Articular chondrocyte of knee joint (primary cell): ENCODE measurements at places on chromosomes 11 and 22. TPM values are rescaled to one million over a fixed set of nuclear protein-coding genes. Genes with fewer than 3 reads are reported as not detected.

ADM2 gene
- total RNA-seq: 3.0 and 4.4 TPM in 2 replicates

SCUBE1 gene
- total RNA-seq: 5.0 and 7.4 TPM in 2 replicates

STX5 gene
- total RNA-seq: 35.0 and 37.1 TPM in 2 replicates

GPHA2 gene
- not detected in 2 replicates for total RNA-seq

C22orf42 gene
- not detected in 2 replicates for total RNA-seq

CEP126 gene
- 14.0 and 17.4 TPM in 2 replicates for total RNA-seq

MMP1 gene
- 13.7 and 21.8 TPM in 2 replicates for total RNA-seq

MS4A4E gene
- total RNA-seq: not detected in 2 replicates

RASGRP2 gene
- total RNA-seq: 0.13 TPM in 1 of 2 replicates, not detected in the other

PYGM gene
- total RNA-seq: 0.32 and 0.39 TPM in 2 replicates

CKAP5 gene
- 59.3 and 74.0 TPM in 2 replicates for total RNA-seq

CDC42BPG gene
- under 0.01 TPM in 2 replicates for total RNA-seq

CHADL gene
- 0.78 and 1.5 TPM in 2 replicates for total RNA-seq

OAF gene
- 21.4 and 28.5 TPM in 2 replicates for total RNA-seq

YAP1 gene
- total RNA-seq: 171 and 172 TPM in 2 replicates

ZNF215 gene
- 3.4 and 3.9 TPM in 2 replicates for total RNA-seq

TEF gene
- total RNA-seq: 9.5 and 10.6 TPM in 2 replicates

ARVCF gene
- total RNA-seq: 21.4 and 25.2 TPM in 2 replicates

GRAMD4 gene
- total RNA-seq: 17.9 and 18.6 TPM in 2 replicates

DNAJB7 gene
- 0.11 TPM in 1 of 2 replicates, not detected in the other for total RNA-seq

SUSD2 gene
- total RNA-seq: 8.9 and 18.2 TPM in 2 replicates

ENTHD1 gene
- total RNA-seq: under 0.01 TPM in 1 of 2 replicates, not detected in the other

MOGAT2 gene
- total RNA-seq: 0.13 TPM in 1 of 2 replicates, not detected in the other

CDCA5 gene
- 5.4 and 7.7 TPM in 2 replicates for total RNA-seq

INPP5J gene
- total RNA-seq: 0.13 TPM in 1 of 2 replicates, not detected in the other

PKNOX2 gene
- total RNA-seq: 4.4 and 4.6 TPM in 2 replicates

CD248 gene
- total RNA-seq: 29.1 and 39.1 TPM in 2 replicates

SIRT3 gene
- total RNA-seq: 9.3 and 10.9 TPM in 2 replicates

TRIM49C gene
- total RNA-seq: not detected in 2 replicates

ANO3 gene
- total RNA-seq: 0.11 TPM in 1 of 2 replicates, not detected in the other

CARD18 gene
- total RNA-seq: not detected in 2 replicates

PGA5 gene
- not detected in 2 replicates for total RNA-seq

ACTN3 gene
- total RNA-seq: under 0.01 and 0.11 TPM in 2 replicates

TP53AIP1 gene
- total RNA-seq: under 0.01 TPM in 1 of 2 replicates, not detected in the other

GRK3 gene
- total RNA-seq: 1.7 and 2.2 TPM in 2 replicates

TSPAN32 gene
- total RNA-seq: 1.4 and 3.5 TPM in 2 replicates

ZNF195 gene
- total RNA-seq: 12.2 and 15.5 TPM in 2 replicates

TUB gene
- total RNA-seq: 14.0 and 14.5 TPM in 2 replicates

PHOX2A gene
- total RNA-seq: not detected in 2 replicates

OSBP2 gene
- total RNA-seq: 1.2 and 1.4 TPM in 2 replicates

PDE2A gene
- 0.13 and 0.22 TPM in 2 replicates for total RNA-seq

NPAS4 gene
- total RNA-seq: under 0.01 TPM in 1 of 2 replicates, not detected in the other

TH gene
- not detected in 2 replicates for total RNA-seq

KCNJ5 gene
- total RNA-seq: under 0.01 and 0.13 TPM in 2 replicates
